ENCODE measurements at places on chromosomes 12 and 14.

DNA sequence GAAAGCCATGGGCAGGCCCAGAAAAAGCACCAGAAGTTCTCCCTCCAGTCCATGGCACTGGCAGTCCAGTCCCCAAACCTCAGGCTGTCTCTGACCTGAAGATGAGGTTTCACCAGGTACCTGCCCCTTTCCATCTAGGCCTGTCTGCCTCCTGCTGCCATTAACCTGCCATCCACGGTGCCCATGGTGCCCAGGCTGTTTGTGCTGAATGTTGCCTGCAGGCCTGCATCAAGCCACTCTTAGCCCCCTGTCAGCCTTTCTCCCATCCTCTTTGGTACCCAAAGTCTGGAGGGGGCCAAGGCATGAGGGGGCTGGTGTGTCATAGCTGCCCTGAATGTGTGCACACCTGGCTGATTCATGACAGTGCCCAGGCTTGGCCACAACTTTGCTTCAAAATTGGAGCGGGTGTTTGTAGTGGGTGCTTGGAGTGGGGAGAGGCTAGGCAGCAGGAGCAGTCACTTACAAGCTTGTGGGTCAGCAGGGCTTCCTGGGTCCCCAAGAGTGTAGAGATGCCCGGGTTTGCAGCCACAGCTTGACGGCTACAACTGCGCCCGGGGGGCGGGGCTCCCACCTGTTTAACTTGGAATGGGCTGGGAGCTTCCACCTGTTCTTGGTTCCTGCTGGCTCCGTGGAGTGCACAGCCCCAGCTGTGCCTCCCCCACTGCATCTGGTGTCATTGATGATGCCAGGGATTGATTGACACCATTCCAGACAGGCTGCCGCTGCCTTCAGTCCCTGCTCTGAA, 88.5 kb downstream of the GPHN start:
- no peak for DNase-seq

DNA sequence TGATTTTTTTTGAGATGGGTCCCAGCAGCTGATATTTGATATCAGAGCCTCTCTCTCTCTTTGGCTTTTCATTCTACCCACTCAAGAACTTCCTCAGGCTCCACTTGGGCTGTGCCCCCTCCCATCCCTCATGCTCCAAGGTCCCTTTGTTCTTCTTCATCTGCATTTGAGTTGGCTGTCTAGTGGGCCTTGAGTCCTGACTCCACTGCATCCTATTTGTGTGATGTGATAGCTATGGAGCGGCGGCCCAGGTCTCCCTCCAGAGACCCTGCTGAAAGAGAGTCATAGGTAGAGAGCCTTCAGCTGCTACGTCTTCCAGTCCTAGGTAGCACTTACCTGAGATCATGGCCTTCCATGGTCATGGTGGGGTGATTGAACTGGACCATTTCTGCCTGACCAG, 123.1 kb upstream of the VRK1 start:
- no peak for DNase-seq

DNA sequence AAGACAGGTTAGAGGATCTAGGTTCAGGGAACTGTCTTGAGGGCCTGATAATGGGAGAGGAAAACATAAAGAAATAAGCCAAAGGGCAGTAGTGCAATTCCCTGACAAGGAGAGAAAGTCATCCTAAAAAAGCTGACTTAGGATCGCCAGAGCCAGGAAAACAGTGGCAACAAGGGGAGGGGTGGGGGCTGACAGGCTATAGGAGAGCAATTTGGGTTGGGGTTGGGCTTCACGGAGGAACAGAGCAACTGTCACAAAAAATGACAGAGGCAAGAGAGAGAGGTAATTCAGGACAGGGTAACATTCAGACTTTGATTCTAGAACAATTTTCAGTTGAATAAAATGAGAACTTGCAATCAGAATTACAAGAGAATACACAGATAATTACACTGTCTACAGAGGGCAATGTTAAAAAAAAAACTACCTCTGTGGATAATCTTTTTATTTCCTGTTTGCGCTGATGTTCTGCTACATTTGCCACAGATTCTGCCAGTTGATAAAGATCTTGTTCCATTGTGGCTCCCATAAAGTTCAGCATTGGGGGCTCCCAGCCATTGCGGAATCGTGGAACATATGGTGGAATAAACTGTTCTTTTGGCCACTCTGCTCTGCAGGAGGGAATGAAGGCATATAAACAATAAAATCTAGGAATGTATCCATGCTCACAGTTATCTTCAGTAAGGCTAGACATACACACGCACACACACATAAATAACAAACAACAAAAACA, 138.6 kb downstream of the EPS8 start:
- no peak for DNase-seq

GRCh38 chr12:2029851-2030250, 22.9 kb upstream of the CACNA1C start:
- DNase-seq = no peak

GRCh38 chr14:93961620-93962019, 14.8 kb downstream of the ASB2 start:
- DNase-seq = no peak

DNA sequence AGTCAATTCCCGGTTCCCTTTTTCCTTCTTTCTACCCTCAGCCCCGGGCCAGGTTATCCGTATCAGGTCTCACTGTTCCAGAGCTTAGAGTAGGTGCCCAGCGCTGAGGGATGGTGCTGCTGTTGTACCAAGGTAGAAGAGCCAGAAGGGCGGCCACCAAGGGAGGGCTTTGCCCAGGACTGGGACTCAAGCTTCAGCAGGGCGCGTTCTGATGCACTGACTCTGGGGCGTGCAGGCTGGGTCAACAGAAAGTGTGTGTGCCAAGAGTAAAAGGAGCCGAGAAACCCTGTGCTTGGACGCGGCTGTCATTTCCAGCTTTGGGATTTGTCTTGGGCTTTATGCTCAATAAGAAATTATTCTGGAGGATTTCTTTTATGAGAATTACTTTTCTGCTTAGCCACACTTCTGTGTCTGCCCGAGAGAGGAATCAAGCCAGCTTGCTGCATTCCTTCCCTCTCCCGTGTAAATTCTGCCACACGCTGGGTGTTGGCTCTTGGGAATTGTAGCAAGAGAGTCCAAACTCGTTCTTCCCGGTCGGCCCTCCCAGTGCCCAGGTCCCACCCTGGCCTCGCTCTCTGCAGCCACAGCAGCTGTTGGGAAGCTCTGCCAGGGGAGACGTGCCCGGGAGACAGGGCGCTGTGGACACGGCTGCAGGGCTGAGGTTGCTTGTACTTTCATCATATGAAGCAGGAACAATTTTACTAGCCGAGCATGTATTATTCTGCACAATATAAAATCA, 98.0 kb downstream of the FBXL14 start:
- no peak for DNase-seq

DNA sequence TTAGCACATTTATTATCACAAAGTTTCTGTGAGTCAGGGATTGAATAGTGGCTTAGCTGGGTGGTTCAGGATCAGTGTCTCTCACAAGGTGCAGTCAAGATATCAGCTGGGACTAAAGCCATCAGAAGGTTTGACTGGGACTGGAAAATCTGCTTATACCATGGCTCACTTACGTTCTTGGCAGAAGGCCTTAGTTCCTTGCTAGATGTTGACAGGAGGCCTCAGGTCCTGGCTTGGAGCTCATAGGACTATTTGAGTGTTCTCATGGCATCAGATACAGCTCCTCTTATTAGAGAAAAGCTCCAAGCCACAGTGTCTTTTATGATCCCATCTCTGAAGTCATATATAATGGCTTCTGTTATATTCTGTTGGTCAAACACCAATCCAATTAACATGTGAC, 127.3 kb downstream of the SLC6A15 start:
- no peak for DNase-seq

DNA sequence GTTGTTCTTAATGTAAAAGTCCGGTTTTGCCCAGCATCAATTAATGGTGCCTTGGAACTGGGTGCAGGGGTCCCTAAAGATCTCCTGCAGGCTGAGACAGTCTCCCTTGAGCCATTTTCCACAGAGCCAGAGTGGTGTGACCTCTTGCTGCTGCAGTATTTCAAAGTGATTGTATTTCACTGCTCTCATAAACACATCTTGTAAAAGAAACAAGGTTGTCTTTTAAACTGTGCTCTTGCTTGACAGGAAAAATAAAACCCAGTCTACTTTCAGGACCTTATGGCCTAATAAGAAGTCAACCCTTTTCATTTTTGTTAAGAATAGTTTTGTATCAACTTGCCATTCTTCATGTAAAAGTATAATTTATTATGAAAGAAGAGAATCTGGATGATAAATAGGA, 44.7 kb downstream of the TMEM117 start:
- no peak for DNase-seq

DNA sequence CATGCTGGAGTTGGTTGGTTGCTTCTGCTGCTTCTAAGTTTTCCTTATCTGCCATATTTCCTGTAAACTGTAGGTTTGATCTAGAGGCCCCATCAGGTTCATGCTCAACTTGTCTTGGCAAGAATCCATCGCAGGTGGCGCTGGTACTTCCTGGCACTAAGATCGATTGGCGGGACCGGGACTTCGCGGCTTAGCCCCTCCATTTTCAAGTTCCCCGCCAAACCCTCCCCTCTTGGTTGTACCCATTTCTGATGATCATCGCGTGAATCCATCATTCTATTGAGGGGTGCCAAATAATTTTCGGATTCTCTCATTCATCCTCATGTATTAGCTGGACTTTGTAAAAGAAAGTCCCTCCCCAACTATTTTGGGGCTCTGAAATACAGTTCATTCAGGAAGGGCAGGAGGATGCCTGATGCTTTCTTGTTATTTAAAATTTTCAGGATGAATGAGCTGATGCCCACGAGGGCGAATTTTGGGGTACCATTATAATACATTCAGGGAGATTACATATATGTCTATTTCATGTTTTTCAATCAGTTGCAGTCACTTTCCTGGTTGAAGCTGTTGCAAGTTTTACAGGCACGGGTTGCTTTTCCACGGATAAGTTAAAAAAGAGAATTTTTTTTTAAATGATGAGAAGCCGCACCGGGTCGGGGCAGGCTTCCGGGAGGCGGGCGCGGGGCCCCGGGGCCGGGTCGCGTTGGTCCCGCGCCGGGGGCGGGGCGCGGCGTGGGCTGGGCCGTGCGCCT, 395 bp upstream of the BRI3BP start:
- peak; percentile 87 for DNase-seq

DNA sequence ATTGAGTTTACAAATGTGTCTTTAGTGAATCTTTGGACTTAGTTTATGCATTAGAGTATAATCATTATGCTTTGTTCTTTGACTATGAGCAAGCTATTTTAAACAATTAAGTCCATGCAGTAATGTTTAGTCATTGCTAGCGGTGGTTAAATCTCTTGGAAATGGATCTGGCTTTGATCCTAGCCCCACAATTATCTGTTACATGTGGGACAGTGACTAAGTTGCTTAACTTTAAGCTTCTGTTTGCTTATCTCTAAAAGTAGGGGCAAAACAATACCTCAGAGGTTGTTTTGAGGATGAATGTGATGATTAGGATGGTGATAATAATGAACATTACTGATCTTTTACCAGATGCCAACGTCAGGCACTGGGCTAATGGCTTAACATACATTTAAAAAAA, 124.2 kb downstream of the NPAS3 start:
- no peak for DNase-seq

DNA sequence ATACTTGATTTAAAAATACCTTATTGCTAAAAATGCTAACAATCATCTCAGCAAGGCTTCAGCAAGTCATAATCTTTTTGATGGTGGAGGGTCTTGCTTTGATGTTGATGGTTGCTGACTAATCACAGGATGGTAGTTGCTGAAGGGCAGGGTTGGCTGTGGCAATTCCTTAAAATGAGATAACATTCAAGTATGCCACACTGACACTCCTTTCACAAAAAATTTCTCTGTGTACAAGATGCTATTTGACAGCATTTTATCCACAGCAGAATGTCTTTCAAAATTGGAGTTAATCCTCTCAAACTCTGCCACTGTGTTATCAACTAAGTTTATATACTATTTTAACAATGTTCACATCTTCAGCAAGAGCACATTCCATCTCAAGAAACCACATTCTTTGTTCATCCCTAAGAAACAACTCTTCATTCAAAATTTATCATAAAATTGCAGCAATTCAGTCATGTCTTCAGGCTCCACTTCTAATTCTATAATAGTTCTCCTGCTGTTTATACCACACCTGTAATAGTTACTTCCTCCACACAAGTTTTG, 16.1 kb downstream of the SCAF11 start:
- DNase-seq = no peak

DNA sequence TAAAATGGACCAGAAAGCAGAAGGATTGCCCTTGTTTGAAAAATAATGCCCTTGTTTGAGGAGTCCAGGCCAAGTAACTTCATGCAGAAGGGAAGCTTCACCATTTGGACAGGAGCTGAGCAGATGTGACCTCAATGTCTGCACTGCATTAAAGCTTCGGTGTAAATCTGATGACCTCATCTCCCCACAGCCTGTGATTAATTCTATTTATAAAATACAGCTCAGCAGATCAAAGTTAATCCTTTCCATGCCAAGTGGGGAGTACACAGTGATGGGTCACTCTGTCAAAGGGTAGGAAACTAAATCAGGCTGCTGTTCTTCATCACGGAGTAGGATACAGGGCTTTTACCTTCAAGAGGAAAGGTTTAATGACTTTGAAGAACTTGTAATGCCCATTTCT, 533.7 kb downstream of the RPS29 start:
- DNase-seq = no peak

GRCh38 chr12:3658327-3659163, 94.4 kb downstream of the CRACR2A start:
- peak; percentile 41 for DNase-seq

- no peak for DNase-seq
Observed at GRCh38 chr14:55957950-55958349, 160.3 kb upstream of the PELI2 start.

GRCh38 chr12:45475594-45475993, 253.9 kb upstream of the ARID2 start:
- no peak for DNase-seq

GRCh38 chr12:4556735-4557530, 5.1 kb upstream of the DYRK4 start:
- DNase-seq = no peak

DNA sequence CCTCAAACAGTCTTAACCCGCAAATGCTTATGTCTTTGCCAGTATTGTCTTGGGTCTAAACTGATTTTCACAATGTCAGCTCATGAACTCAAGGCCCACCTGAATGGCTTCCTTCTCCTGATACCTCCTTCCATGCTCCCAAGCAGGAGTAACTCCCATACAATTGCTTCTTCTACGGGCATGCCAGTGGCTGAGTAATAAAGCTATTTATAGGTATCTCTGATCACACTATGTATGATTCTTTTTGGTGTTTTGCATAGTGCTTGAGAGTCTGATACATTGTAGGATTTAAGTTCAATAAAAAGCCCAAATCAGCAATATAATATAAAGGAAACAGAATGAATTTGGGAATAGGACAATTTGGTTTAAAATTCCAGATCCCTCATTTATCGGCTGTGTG, 235.0 kb upstream of the DCN start:
- no peak for DNase-seq

GRCh38 chr12:16258963-16259362, 18.5 kb downstream of the SLC15A5 start:
- DNase-seq = no peak

- DNase-seq = no peak
Observed at GRCh38 chr14:70082394-70082793, 106.4 kb downstream of the SLC8A3 start.

- DNase-seq = no peak
Observed at GRCh38 chr12:5476356-5476755, 44.4 kb downstream of the NTF3 start.

GRCh38 chr12:48022676-48023385, 18.6 kb upstream of the COL2A1 start:
- no peak for DNase-seq
